ENCODE measurements at places on chromosomes 12 and 14. TPM values are rescaled to one million over a fixed set of nuclear protein-coding genes. Genes with fewer than 3 reads are reported as not detected.

Gene ARF6
- 53.3 TPM for total RNA-seq

Gene TAS2R19
- total RNA-seq = 5.4 TPM

DNA sequence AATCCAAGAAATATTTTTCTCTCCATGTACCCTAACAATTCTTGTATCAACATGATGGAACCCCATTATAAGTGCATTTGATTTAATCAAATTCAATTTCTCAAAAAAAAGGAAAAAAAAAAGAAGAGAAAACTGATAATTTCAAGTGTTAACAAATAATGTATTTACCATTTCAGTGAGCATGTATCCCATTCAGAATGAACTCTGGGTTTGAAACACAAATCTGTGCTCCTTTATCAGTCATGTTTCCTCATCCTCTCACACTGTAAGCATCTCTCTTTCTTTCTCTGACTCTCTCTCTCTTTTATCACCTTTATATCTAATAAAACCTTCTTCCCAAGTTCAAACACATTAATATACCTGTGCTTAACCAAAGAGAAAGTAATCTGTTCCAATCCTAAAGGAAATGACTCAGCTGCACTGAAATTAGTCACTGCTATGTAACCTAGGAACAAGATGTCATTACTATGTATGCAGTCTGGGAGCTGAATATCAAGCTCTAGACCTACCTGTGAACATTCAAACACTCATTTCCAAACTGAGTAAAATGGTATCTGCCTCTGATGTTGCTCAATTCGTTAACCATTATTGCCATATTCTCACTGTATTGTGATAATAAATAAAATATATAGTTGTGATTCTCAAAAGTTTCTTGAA is 135.0 kb upstream of the LRIG3 start:
- no peak for DNase-seq

- no peak for DNase-seq
Observed at GRCh38 chr12:46237371-46238045, 31.3 kb downstream of the SLC38A1 start.

GRCh38 chr14:90275458-90275814 is 19.1 kb downstream of the PSMC1 start:
- no peak for DNase-seq

GRCh38 chr12:25518512-25518911 is 34.6 kb downstream of the LMNTD1 start:
- no peak for DNase-seq
